Cerebellum (tissue), 4 donors: ENCODE measurements at places on chromosomes 11 and 22.

DNA sequence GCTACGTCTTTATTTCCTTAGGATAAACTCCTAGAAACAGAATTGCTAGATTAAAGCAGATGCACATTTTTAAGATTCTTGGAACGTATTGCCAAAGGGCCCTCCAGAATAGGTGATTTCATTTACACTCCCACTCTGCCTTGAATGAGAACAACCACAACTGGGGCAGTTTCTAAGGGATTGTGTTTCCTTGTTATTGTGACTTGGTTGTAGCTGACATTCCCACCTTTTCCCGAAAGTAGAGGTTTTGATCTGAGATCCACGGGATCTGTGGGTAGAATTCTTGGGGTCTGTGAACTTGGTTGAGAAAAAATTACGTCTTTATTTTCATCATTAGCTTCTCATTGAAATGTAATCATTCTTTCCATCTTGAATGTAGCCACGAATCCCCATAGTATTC lies 21.5 kb downstream of the LRRC32 start:
- DNase-seq, result no peak

DNA sequence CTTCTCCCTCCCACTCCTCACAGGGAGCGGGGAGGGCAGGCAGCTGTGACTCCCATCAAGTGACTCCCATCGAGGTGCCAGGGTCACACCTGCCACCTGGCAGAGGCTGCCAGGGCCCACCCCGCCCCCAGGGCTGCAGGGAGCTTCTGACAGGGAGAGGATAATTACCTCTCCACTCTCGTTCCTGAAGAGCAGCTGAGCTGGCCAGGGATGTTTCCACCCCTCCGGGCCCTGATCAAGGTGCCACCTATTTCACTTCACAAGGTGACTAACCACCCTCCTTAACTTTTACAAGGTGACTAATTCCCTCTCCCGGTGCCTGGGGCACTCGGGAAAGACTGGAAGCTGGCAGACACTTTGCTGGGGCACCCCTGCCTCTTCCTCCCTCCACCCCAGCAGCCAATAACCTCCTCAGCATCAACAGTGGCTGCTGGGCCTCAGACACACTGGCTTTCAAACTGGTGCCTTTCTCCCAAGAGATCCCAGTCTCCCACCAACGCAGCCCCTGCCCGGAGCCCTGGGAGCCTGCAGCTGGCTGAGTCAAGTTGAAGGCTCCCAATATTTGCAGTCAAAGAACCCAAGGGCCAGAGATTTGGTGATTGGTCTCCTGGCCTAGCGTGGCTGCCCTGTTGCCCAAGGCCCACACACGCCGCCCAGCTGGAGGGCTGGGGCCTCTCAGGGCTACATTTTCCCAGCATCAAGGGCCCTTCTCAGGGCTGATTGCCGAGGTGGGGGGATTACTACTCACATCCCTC lies 22.0 kb upstream of the MYRF start:
- DNase-seq, result no peak

- DNase-seq, result no peak
These were observed 2.1 kb upstream of the MOB2 start for GRCh38 chr11:1488575-1489180.

GRCh38 chr11:108672786-108673185 lies 7.9 kb downstream of the DDX10 start:
- no peak for DNase-seq

DNA sequence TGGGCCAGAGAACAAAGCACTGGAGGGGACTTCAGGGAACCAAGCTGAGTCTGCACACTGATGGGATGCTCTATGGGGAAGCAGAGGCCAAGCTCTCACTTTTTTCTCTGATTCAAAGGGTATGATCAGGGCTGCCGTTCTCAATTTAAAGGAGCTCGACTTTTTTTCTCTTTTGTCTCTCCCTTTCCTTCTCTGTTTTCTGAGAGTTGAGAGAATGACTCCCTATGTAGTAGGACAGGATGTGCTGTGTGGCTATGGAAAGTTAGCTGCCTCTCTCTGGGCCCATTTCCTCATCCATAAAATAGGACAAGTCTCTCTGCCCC lies 7.9 kb downstream of the ADORA2A start:
- DNase-seq, result no peak
